ENCODE measurements at places on chromosomes 6 and 20. TPM values are rescaled to one million over a fixed set of nuclear protein-coding genes. Genes with fewer than 3 reads are reported as not detected.

Gene LAMA4
- 517 TPM for total RNA-seq

- DNase-seq: no peak
These were observed 93.6 kb downstream of the KIF16B start for GRCh38 chr20:16479666-16480065.

Gene CALHM4
- total RNA-seq: 0.28 TPM

DNA sequence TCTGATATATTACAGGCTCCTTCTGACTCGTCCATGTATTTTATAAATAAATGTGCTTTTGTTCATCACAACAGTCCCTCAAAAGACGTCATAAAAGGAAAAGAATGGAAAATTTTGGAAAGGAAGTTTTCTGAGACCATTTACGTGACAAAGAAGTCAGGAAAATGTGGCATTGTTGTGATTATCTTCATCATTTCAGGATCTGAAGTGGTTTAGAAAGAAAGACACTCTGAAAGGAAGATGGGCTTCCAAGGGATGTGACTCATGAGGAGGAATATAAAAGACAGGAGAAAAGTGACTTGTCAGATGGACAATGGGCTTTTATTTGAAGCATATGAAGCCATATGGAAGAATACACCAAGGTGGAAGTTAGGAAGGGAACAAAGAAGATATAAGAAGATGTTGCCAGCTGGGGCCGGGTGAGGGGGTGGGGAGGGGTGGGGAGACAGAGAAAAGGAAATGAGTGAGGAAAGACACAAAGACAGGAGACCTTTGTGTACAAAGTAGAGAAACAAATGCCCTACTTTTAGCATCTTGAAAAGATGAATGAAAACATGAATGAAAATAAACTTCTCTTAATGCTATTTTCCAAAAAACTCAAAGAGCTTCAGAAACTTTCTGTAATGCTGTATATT lies 190.3 kb upstream of the PREP start:
- DNase-seq: no peak

GRCh38 chr6:35640017-35640664 lies 48.6 kb downstream of the FKBP5 start:
- DNase-seq: no peak

Gene MEP1A
- total RNA-seq: not detected

DNA sequence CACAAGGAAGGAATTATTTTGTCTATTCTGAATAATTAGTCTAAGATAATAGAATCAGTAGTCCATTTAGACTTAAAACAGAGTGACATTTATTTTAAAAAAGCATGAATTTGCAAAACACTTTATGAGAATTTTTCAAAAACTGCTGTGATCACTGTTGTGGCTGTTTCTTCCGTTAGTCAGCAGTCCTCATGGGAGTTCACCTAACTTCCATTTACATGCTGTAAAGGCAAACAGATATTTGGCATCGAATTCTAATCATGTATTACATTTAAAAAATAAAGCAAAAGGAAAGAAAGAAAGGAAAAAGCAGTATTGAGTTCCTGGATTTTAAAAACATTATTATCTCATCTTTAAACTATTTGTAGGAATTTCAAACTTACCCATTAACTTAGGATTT lies 111.8 kb downstream of the MTHFD1L start:
- no peak for DNase-seq

DNA sequence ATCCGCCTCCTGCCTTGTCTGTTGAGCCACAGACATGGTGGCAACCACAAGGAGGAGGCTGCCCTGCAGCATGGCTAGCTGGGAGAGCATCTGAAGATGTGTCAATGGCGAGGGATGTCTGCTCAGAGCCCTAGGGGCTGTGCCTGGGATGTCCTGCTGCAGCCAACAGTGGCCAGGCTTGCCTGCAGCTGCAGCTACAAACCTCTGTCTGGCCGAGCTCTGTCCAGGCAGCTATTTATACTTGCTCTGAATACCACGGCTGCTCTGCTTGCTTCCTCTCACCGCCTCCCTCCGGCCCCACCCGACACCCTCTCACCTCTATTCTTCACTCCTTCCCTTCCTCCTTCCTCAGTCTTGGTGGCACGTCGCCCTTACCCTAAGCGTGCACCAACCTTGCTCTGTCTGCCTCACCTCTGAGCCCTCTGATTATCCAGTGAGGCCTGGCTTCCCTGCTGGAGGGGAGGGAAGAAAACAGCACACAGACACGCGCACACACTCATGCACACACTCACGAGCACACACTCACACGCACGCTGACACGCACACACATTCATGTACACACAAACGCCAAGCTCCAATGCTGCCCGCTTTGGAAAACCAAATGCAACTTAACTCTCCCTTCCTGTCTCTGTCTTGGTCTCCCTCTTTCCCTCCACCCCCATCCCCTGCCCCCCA lies at the start of gene ANGPT4:
ANGPT4 (minus strand) TSS at position 210 of the 675 bp plus-strand sequence; CDS start at position 90, 120 bp downstream.
- DNase-seq: no peak

- no peak for DNase-seq
These were observed 31.3 kb downstream of the KCNK5 start for GRCh38 chr6:39197922-39198500.

DNA sequence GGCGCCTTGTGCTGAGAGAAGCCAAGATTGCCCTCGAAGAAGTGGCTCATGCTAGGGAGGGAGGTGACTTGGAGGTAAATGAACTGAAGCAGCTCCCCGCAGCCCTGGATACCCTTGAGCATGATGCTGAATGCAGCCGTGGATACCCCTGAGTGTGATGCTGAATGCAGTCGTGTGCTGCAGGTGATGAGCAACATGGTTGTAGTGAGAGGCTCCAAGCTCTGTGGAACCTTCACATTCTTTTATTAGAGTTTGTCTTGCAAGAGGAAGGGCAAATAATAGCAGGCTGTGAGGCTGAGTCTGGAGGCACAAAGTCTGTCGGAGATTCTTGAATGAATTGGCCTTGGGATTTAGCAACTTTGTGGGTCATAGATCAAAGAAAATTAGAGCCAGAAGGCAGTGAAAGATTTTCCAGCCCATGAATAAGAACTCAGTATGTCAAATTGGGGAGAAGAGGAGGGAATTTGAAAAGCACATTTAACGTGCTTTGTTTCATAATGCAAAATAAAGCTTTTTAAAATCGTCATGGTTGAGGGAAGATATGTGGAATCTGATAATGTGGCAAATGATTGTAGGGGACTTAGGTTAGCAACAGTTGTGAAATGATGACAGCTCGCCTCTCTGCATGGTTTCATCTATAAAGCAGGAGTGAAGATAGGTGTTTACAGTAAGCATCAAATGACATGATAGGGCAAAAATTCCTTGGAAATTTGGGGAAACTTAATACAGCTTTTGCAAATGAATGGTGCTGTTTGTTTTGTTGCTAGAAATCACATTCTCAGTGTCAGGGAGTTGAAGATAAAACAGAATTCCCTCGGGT lies 120.1 kb upstream of the TIAM2 start:
- DNase-seq: no peak

- DNase-seq: no peak
These were observed 1.5 kb downstream of the TP53INP2 start for GRCh38 chr20:34705397-34706301.

Gene CCM2L
- total RNA-seq: 6.4 TPM

- DNase-seq: no peak
These were observed 664.2 kb upstream of the PTCHD4 start for GRCh38 chr6:48775157-48775556.

- no peak for DNase-seq
These were observed 5.3 kb upstream of the FUCA2 start for GRCh38 chr6:143516690-143517446.

DNA sequence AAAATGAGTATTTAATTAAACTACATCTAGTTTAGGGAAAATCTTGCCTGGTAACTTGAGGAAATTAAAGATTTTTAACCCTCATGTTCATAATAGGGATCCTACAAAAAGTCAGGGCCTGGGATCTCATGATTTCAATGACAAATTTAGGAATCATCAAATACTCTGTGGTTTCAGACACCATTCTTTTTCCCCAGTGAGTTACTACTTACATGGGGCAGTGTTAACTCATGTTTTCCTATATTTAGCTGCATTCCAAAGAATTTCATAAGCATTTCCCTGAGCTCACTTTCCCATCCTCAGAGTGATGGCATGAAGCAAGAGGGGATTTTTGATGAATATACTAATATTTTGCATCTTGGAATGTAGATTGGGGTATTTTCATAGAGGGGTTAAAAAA lies 321.7 kb downstream of the CENPW start:
- DNase-seq: no peak

GRCh38 chr6:157019733-157020132 lies 242.6 kb downstream of the ARID1B start:
- DNase-seq: no peak

DNA sequence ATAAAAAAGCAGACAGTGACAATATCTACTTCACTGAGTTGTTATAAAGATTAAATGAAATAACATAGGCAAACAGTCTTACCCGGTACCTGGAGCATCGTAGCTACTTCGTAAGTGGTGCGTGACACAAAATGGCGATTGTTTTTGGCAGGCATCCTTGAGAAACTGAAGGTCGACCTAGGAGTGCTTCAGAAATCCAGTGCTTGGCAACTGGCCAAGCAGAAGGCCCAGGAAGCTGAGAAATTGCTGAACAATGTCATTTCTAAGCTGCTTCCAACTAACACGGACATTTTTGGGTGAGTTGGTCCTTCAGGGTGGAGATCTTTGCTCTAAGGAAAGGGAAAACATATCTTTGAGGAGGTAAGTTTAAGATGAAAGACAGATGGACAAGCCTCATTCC lies 4.8 kb downstream of the BPIFA2 start:
- no peak for DNase-seq

DNA sequence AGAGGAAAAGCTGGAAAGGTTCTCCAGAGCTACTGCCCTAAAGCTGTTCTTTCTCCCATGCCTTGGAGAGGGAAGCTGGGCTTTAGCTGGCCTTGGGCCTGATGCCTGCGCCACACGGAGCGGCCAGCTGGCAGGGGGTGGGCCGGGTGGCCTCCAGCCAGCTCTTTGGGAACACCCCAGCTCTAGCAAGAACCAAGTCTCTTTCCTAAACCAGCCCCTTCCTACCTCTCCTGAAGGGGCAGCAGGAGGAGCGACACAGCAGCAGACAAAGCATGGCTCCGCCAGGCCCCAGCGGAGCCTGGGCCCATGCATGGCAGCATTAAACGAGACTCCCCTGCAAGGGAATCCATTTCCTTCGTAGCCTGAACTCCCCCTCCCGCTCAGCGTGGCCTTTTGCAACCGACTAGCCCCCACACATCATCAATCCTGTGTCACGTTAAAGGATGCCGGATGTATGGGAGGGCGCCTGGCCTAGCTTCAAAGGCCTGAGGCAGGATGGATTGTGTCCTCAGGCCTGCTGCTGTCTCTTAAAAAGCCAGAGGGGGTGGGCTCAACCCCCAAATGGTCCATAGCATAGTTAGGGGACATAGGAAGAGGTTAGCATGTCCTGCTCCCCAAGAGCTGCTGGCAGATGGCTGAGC lies 14.0 kb downstream of the MRPS18A start:
- no peak for DNase-seq

Gene SRMS
- not detected for total RNA-seq

DNA sequence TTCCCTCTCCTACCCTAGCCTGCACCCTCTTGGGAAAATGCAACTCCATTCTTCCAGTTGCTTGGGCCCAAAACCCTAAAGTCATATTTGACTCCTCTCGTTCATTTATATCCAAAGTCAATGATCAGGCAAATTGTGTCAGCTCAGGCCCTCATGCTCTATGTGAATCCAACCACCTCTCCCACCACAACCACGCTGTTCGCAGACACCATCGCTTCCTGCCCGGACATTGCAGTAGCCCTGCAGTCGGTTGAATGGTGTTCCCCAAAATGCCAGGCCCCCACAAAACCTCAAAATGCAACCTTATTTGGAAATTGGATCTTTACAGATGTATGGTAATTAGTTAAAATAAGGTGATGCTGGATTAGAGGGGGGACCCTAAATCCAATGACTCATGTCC lies 98.3 kb downstream of the PREX1 start:
- DNase-seq: no peak

DNA sequence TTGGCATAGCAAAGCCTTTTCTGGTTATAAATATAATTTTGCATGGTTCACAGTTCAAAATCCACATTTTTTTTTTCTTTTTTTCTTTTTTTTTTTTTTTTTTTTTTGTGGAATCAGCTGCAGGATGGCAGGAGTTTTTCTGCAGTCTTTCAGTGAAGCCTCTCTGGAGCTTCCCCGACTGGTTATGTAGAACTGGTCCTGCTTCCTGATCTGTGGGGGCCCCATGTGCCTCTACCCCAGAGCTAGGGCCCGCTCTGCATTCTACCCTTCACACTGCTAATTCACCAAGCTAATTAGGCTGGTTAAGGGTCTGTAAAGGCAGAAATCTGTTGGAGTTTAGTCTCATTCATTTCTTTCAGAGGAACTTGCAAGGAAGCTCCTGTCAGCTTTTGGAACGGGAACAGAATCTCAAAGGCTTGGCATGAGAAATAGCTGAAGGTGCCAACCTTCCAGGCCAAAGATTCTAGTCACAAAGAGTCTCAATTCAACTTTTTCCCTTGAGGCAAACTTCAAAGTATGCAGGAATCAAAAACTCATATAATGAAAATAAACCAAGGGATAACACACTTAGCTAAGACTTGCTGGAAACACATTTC lies 45.5 kb downstream of the HMGN3 start:
- DNase-seq: no peak

DNA sequence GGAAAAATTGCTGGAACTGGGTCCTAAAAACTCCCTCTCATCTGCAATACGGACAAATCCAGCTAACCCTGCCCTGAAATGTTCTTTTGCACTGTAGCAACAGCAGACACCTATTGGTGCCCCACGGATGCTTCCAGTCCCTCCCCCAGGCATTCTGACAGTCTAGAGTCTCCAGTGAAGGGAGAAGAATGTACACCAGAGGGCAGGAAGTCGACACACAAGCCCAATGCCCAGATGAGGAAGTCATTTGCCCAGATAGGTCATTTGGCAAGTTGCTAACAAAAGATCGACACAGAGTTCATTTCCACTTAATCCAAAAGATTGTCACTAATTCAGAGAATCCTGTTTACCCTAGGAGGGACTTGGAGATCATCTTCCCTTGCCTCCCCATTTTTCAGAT lies 293.0 kb upstream of the PRDM1 start:
- DNase-seq: no peak

DNA sequence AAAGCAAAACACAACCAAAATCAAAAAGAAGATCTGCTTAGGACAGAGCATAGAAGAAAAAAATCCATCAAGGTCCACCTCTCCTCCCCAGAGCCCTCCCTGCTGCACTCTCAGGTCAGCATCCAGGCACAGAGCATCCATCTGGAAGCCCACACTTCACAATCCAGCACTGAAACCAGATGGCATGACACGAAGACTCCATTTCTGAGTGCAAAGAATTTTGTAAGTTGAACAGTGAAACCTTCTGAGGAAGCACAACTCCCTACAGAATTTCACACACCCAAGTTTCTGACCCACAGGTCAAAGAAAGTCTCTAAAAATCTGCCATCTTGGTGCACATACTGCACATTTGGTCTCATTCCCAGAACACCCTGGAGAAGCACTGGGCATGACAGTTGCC lies 128.8 kb upstream of the STXBP5 start:
- no peak for DNase-seq
